ENCODE measurements at places on chromosomes 16 and 17.

DNA sequence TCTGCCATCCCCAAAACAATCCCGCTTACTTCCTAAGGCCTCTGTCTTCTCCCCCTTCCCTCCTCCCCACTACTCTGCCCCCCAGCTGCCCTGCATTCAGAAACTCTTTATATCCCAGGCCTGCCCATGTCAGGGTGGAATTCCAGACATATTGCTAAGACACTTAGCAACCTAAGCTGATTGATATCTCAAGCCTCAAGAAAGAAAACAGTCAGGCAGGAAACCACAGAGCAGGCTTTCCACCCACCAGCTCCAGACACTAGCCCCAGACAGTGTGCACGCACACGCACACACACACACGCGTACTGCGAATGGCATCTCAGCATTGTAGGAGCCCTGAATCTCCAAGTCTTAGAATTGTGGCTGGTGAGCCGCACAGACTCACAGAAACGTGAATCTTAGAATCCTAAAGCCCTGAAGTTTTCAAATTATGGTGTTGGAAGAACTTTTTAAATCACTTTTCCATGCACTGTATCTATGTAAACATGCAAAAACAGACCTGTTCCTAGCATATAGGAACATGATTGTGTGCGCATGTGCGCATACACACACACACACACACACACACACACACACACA is 8.8 kb upstream of the LPCAT2 start:
- no peak for DNase-seq

DNA sequence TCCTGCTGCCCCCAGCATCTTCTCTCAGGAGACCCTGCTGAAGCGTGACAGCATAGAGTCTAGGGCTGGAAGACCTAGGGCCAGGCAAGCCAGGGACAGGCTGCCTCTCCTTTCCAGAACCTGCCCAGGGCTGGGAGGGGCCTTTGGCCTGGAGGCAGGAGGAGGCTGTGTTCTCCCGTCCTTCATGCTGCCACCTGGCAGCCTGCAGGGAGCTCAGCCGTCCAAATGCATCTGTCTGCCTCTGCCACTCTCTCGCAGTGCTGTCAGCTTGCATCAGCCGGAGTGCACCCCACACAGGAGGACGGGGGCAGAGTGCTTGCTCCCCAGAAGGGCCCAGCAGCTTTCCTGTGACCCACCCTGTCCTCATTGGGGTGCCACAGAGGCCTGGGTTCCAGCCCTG is 31.3 kb downstream of the ARHGAP23 start:
- no peak for DNase-seq

DNA sequence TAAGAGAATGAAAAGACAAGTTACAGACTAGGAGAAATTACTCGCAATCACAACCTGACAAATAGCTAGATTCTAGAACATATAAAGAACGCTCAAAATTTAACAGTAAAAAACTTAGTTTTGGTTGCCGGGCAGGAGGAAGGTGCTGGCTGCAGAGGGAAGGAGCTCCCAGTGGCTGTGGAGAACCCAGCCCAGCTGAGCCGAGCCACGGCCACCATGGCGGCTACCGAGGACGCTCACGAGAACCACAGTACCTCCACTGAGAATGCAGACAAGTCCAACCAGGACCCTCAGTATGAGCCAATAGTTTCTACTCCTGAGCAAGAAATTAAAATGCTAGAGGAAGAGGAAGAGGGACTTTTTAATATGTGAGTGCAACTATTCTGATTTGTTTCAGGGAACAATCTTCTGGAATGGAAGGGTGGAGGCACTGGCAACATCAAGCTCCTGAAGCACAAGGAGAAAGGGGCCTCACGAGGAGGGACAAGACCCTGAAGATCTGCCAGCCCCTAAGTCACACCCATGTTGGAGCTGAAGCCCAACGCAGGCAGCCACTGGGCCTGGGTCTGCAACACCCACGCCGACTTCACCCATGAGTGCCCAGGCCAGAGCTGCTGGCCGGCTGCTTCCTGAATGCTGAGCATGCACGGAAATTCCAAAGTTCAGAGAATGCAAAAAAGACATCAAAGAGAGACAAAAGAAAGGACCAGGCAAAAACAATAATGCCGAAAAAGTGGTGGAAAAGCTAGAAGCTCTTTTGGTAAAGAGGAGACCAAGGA is 55.0 kb downstream of the DNAH17 start:
- no peak for DNase-seq

- no peak for DNase-seq
These were observed 19.9 kb upstream of the ATP2C2 start for GRCh38 chr16:84348386-84348888.

DNA sequence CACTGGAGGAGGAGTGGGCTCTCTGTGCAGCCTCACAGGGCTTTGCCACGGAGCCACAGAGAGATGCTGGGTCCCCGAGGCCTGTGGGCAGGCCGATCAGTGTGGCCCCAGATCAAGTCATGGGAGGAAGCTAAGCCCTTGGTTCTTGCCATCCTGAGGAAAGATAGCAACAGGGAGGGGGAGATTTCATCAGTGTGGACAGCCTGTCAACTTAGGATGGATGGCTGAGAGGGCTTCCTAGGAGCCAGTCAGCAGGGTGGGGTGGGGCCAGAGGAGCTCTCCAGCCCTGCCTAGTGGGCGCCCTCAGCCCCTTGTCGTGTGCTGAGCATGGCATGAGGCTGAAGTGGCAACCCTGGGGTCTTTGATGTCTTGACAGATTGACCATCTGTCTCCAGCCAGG is 3.9 kb downstream of the NXPH3 start:
- peak; percentile 49 for DNase-seq

- no peak for DNase-seq
These were observed 8.3 kb downstream of the BANP start for GRCh38 chr16:87959391-87959990.

- no peak for DNase-seq
These were observed 247.0 kb downstream of the GSG1L start for GRCh38 chr16:27816561-27816960.
